NCI-H524 treated with DMSO at 0.1 percent for 48 hours (cell line): ENCODE measurements at places on chromosomes 1 and 21.

DNA sequence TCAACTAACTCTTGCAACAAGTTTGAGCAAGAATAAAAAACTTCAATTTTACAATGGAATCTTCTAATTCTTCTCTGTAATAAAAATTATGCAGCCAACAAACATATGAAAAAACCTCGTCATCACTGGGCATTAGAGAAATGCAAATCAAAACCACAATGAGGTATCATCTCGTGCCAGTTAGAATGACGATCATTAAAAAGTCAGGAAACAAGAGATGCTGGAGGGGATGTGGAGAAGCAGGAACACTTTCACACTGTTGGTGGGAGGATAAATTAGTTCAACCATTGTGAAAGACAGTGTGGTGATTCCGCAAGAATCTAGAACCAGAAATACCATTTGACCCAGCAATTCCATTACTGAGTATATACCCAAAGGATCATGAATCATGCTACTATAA lies 327.5 kb upstream of the LYPLAL1 start:
- no peak for DNase-seq

DNA sequence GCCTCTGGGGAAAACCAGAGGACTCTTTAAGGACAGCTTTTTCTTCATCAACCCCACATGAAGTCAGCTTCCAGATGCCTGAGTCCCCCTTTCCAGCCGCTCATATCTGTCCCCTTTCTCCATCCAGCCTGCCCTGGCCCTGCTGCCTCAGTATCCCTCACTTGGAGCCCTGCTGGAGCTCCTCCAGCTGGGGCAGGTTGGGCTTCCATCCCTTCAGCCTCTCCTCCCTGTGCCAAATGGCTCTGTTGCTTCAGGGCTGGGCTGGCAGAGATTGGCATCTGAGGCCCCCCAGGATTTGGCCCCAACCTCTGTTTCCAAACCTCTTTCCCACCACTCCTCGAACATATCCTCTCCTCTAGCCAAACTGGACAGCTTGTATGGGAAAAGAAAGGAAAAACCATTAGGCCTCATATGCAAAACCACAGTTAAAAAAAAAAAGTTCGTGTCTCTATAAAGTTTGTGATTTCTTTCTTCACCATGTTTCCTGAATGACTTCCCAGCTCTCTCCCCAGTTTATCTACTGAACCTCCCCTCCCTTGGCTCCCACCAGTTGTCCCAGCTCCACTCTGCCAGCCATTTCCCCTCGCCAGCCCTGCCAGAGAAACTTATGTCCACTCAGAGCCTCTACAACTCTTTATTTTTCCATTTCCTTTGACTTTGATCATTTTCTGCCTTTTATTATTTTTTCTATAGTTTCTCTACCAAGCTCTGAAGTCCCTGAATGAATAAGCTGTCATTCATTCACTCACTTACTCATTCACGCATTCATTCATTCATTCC lies 217.9 kb downstream of the FOXD2 start:
- DNase-seq, result no peak

DNA sequence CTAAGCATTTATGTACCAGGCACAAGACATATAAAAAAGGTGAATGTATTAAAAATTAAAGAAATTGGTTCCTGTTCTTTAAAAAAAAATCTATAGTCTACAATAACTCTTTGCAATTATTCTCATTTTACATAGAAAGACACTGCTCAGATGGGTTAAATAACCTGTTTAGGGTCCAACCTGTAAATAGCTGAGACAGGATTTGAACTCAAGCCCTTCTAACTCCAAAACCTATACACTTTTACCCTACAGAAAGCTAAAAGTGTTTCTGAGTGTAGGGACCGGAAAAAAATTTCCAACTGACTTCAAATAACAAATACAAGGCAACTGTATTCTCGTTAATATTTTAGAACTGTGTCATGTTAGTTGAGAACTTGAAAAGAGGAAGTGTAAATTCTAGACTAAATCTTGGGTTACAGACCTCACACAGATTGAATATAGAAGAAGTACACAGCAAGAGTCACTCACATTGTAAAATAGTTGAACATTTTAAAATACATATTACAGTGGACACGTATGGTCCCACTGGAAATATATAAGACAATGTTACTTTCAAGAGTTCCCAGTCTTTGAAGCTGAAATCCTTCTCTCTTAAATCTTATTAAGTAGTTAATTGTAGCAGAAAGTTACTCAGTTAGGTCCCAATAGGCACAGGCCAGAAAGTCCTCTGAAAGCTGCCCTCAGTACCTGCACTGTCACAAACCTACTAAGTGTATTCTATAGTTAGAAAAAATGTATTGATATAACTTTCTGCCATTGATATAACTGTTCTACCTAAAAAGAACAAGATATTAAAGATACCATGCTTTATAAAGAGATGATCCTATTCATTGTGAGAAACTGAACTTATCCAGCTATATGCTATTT lies 7.3 kb downstream of the EDEM3 start:
- no peak for DNase-seq

- DNase-seq, result no peak
Measured at GRCh38 chr1:234134878-234135277, 230.4 kb downstream of the SLC35F3 start.

DNA sequence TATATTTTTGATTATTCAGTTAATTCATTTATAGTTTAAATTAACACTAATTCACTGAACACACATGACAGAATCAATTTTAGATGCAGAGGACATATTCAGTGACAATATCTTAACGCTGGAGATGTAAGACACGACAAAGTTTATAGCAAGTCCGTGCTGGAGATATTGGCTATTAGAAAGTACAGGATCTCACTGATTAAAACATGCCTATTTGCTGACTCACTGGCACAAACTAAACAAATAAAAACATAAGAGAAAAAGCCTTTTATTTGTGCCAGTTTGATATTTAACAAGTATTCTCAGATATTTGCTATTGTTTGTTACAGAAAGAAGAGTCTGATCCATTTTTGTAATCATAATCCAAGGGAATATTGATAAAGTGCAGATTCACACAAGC lies 1122.9 kb upstream of the B3GALT2 start:
- DNase-seq, result no peak
